Cortex of kidney (tissue), 1 donor: ENCODE measurements at places on chromosomes 2 and 18.

DNA sequence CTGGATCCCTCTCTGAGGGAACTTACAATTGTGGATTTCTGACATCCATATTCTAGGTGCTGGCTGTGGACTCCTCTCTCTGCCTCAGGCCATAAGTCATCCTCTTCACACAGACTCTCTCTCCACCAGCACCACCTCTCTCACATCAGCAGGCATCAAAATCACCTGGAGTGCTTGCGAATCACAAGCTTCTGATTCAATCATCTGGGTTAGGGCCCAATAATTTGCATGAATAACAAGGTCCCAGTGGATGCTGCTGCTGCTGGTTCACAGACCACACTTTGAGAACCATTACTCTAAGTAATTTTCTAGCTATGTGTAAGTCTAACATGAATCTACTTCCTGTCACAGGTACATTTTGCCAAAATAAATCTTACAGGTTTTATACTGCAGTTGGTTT, 214.9 kb downstream of the DSEL start:
- no peak for DNase-seq

- no peak for DNase-seq
Measured at GRCh38 chr18:79506191-79507075, 110.7 kb downstream of the NFATC1 start.

GRCh38 chr18:63085611-63086010, 234.0 kb downstream of the BCL2 start:
- no peak for DNase-seq

GRCh38 chr2:20496076-20496872, 49.4 kb downstream of the RHOB start:
- no peak for DNase-seq

DNA sequence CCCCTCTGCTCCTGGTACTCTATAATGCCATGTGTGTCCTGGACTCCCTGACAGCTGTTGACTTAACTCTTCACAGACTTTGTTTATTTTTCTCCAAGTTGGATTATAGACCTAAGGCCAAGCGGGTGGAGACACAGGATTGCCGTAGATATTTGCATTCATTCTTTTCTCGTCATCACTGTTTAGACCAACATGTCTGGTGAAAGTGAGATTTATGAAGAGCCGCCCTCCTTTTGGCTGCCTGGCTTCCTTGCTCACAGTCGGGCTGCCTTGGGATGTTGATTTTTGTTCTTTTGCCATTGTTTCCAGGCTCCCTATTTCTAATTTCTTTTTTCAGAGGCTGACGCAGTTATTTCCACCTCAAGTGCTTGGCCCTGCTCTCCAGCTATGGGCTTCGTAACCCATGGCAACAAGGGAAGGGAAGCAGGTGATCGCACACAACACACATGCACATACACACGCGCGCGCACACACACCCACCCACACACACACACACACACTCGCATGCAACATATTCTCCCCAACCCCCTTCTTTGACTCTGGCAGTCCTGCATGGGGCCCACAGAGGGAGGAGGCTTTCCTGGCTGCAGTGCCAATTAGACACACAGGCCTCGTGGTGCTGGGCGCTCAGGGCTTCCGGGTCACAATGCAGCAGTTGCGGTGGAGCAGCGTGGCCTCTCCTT, 296.5 kb downstream of the MTX2 start:
- no peak for DNase-seq

- DNase-seq, result no peak
Measured at GRCh38 chr2:85954590-85955458, 66.0 kb upstream of the ST3GAL5 start.

- no peak for DNase-seq
Measured at GRCh38 chr18:58267493-58267892, 223.5 kb downstream of the NEDD4L start.

DNA sequence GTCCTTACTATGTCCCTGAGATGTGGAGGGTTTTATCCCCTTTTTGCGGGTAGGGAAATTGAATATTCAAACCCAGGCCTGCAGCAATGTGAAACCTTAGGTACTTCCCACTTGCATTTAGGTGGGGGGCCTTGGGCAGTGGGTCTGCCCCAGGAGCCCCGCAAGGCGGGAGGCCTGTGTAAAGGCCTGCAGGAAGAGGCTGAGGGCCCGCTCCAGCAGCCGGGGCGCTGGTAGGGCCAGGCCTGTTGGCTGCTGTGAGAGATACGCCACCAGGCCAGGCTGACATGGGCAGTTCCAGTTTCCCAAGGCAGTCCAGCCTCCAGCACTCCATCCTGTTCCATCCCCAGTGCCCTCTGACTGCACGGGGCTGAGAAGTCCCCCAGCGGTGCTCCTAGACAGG, 64.2 kb downstream of the GBX2 start:
- DNase-seq, result no peak

- no peak for DNase-seq
Measured at GRCh38 chr2:228037915-228038314, 143.6 kb downstream of the SPHKAP start.

DNA sequence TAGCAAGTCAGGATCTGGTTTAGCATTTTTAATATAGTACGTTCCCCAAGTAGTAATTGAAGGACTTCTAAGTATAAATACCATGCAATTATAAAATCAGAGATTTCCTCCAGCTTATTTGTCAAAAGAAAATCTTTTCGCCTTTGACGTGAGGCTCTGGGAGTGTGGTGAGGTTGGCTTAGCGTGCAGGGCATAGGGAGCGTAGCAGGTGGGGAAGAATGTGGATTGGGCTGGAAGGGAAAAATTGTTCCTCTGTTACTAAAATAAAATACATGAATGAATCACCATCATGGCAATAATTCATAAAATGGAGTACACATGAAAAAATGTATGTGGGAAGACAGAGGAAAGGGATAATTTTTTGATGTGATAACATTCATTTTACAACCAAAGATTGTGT, 5.4 kb upstream of the IL1RL2 start:
- DNase-seq, result no peak

DNA sequence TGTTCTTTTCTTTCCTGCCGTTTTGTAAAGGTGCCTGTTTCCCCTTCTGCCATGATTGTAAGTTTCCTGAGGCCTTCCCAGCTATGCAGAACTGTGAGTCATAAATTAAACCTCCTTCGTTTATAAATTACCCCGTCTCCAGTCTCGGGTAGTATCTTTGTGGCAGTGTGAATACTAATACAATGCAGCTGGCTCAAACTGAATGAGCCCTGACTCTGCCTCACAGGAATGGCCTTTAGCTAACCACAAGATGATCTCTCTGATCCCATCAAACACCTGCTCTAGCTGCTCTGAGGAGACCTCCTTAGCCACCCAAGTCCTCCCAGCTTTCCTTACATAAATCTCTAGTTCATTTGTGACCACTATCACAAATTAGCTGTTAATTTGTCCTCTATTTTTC, 41.5 kb upstream of the CAB39 start:
- DNase-seq, result no peak
